Astrocyte of the spinal cord (primary cell): ENCODE measurements at places on chromosomes 1 and 21.
A peak's percentile ranks its signal among the peaks of the same experiment; 100 is the strongest.

DNA sequence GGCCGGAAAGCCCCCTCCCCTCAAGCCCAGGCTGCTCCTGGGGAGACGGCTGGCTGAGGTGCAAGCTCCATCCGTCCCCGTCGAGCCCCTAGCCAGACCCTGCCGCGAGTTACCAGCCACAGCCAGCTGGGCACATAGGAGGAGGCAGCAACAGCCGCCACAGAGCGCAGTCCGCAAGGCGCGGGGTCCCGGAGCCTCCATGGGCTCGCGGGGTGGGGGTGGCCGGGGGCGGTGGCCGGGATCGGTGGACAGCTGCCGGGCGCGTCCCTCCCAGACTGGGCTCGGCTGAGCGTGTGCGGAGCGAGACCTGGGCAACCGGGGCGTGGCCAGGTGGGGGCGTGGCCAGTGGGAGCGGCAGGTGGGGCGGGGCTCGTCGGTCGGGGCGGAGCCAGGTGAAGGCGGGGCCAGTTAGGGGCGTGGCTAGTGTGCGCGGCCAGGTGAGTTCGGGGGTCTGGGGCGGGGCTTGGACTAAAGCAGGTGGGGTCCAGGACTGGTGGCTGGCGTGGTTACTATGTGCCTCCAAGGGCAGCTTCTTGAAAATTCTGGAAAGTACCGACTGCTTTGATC is at the start of gene CD164L2:
Gene CD164L2 (minus strand): TSS at position 295 of the 567 bp plus-strand sequence. CDS start 94 bp downstream, at position 201.
- DNase-seq, result no peak

- DNase-seq, result no peak
These were observed 196.6 kb upstream of the HMCN1 start for GRCh38 chr1:185537596-185537995.

GRCh38 chr21:39040494-39041110 is 142.6 kb downstream of the PSMG1 start:
- DNase-seq, result no peak

DNA sequence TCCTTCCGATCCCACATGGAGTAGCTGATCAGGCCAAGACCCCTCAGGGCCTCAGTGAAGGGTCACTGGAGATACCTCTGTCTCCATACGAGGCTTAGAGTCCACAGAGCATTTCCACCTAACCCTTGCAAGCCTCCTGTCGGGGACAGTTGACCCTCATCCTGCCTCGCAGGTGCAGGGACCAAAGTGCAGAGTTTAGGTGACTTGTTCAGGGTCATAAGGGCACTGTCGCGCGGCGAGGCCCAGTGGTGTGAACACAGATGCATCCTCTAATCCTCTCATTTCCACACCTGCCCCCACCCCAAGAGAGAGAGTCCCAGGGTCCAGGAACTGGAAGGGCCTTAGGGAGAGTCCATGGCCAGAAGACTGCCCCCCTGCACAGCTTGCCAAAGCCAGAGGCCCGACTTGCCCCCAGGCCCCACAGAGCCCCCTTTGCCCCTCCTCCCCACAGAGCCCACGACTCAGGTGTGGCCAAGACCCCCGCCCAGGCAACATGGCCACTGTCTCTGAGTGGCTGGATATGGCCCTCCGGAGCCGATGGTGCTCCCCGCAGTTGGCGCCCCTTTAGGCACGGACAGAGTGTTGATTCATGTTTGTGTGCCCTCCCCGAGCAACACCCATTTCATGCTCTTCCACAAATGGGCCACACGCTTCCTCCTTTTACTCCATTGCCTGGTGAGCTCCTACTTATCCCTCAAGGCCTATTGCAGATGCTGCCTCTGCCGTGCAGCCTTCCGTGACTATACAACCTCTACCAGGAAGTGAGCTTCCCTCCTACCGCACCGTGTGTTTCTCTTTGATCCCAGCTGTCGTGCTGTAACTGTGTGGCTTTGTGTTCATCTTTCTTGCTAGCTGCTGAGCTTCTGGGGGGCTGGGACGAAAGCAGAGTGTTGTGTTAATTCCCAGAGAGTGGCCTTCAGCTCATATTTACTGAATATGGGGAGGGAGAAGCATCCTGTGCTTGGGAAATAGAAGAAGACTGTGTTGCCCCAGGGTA is 1.7 kb downstream of the TRPM2 start:
- DNase-seq, result no peak

GRCh38 chr1:79603843-79604242 is 597.3 kb upstream of the ADGRL4 start:
- DNase-seq, result peak; percentile 29

DNA sequence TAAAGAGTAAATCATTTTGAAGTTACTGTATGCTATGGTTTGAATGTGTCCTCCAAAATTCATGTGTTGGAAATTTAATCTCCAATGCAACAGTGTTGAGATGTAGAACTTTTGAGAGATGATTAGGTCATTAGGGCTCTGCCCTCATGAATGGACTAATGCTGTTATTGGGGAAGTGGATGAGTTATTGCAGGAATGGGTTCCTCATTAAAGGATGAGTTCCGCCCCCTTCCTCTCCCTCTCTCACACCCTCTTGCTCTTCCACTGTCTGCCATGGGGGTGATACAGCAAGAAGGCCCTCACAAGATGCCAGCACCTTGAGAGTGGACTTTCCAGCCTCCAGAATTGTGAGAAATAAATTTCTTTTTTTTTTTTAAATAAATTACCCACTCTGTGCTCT is 97.6 kb downstream of the ATP1A1 start:
- DNase-seq, result no peak

- no peak for DNase-seq
These were observed 69.8 kb downstream of the ITGB3BP start for GRCh38 chr1:63453232-63453631.

DNA sequence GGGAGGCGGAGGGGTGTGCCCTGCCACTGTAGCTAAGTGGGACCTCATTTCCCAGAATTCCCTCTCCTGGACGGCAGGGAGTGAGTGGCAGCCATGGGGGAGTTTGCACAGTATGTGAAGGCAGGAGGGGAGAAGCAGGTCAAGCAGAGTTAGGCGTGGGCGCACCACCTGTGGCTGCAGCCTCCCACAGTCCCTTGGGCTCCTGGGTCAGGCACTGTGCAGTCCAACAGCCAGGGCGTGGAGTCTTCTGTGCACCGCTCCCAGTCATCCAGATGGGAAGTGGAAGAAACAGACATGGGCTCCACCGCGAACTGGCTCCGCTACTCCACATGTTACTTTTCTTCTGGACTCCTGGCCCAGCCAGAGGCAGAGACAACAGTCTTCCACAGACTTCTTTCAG is 85.4 kb upstream of the TIAM1 start:
- no peak for DNase-seq

- no peak for DNase-seq
These were observed 5.8 kb downstream of the FALEC start for GRCh38 chr1:150521196-150521968.

DNA sequence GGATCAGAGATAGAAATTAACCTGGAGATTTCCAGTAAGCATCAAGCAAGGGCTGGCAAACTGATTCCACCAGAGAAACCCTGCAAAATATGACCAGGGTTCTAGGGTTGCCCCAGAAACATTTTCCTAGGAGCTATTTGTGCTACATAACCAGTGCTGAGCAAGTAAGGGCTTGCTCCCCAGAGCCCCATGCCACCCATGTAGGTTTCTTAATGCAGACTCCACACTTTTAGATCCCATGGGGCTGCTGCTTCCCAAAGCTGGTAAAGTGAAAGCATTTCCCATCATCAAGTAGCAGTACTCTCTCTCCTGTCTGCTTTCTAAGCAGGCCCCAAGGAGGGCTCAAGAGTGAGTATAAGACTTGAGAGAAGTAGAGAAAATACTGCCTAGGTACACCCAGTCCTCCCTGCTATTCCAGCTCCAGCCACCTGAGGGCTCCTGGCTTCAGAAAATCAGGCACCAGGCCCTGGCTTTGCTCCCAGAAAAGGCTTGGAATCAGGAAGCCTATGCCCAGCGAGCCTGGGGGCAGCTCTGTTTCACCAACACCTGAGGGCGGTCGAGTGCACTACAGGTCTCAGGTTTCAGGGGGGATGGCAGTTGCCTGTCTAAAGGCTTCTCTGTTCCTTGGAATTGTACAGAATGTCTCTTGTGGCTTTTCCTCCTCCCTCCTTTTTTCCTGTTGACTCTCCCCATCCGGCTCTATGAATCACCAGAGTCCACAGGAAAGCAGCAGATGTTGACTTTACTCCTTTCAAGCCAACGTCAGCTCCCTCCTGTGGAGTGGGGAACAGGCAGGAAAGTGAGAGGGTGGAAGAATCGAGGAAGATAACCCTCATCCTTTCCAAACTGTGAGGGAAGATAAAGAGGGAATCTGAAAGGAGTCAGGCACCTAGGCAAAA is 6.2 kb upstream of the ANKRD35 start:
- peak; percentile 100 for DNase-seq

- no peak for DNase-seq
These were observed 993 bp upstream of the PROK1 start for GRCh38 chr1:110449661-110450651.

DNA sequence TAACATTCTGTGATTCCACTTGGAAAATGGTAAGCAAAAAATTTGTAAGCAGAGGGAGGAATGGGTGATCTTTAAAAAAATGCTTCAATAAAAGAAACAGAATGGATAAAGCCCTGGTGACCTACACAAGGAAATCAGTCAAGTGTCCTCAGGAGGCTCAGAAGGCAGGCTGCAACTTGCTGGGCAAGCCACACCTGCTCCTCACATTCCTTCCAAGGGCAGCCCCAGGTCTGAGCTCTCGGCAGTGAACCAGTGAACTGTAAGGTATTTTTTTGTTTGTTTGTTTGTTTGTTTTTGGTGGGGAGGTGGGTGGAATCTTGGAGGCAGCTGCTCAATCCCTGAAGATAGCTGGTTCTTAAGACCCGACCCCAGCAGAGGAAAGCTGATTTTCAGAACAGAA is 4.4 kb downstream of the TACSTD2 start:
- DNase-seq, result no peak

DNA sequence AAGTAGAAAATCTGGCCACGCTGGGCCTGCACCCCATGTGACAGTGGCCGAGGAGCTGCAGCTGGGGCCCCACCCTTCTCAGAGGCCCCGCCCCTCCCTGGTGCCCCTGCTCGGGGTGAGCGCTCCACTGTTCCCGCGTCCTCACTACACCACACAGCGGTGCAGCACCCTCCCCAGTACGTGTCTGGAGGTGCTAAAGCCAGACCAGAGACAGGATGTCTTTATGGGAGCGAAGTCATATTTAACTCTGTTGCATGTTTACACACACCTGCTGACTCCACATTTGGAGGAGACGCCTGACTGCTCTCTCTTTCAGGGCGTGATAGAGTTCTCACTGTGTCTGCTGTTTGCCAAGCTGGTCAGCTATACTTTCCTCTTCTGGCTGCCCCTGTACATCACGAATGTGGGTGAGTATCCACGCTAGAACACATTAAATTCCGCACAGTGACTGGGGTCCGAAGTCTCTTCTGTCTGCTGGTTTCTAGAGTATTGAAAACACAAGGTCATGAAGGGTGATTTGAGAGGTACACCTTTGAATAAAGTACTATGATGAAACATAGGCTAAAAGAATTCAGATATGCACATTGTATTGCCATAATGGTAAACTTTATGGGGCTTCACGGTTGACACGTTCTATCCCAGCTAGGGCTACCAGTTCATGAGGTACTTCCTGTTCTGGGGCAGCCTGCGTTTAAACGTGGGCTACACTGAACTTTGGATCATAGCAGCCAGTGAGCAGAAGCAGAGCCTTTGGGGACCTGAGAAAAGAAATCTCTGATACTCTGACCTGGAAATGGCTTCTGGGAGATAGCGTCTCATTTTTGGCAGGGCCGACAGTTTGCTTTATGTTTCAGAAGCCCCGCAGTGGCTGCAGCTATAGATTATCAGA is 48.4 kb downstream of the SLC37A1 start:
- DNase-seq, result no peak

DNA sequence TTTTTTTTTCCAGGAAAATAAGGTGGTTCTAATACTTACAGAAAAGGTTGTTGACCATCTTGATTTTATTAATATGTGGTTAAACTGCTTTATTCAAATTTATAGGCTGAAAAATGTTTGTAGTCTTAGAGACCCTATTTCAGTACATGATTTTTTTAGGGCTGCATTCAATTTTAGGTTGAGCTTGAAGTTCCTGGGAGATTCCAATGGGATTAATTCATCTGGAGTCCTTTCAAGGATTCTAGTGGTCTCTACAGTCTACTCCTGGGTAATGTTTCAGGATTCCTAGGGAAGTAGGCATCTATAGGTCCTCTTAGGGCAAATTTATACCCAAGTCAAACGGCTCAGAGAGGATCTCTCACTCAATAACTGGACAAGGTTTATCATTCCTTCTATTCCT is 126.7 kb downstream of the HMCN1 start:
- DNase-seq, result no peak

- no peak for DNase-seq
These were observed 255.4 kb upstream of the IRF2BP2 start for GRCh38 chr1:234865171-234866006.

GRCh38 chr1:153945131-153945794 is 1.3 kb downstream of the DENND4B start:
- DNase-seq, result peak; percentile 41

GRCh38 chr1:91057784-91058183 is 35.9 kb upstream of the ZNF644 start:
- no peak for DNase-seq

GRCh38 chr1:181391301-181391900 is 91.9 kb upstream of the CACNA1E start:
- DNase-seq, result no peak

GRCh38 chr1:9438431-9439073 is 100.7 kb upstream of the SLC25A33 start:
- peak; percentile 78 for DNase-seq

DNA sequence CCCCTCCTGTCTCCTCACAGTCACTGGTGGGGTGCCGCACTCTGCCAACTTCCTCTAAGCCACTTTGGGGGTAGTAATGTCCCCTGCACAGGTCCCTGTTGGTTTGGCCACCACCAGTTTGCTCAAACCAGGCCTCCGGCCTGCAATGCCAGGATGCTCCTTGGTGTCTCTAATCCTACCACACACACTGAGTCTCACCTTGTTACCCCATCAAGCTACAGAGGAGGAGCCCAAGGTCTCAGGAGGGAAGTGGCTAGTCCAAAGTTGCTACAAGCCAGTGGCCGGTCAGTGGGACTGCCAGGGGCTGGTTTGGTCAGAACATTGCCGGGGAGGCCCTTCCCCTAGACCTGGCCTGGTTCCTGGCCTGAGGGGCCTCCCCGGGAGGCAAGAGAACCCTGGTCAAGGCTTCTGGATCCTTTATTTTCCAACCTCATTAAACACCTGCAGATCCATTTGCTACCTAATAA is 21.5 kb upstream of the LRP8 start:
- no peak for DNase-seq

GRCh38 chr1:27098431-27099134 is 56.3 kb downstream of the SLC9A1 start:
- no peak for DNase-seq

DNA sequence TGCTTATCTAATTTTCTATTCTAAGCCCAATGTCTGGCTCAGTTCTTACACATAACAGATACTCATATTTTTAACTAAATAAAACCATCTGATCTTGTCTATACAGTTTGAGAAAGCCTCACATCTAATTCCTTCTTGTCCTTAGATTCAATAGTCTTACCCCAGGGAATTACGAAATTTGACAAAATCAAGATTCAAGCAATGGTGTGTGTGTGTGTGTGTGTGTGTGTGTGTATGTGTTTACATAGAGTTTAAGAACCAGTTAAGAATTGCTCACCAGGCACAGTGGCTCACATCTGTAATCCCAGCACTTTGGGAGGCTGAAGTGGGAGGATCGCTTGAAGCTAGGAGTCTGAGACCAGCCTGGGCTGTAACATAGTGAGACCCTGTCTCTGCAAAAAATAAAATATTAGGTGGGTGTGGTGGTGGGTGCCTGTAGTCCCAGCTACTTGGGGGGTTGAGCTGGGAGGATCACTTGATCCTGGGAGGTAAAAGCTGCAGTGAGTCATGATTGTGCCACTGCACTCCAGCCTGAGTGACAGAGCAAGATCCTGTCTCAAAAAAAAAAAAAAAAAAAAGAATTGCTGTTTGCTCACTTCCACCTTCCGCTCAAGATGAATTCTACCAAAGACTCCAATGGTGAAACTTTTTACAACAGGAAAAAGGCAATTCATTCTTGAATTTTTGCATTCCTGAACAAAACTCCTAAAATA is 6.2 kb downstream of the WDR64 start:
- DNase-seq, result no peak
